ENCODE measurements at places on chromosomes 7 and 10.

- DNase-seq, result no peak
These were observed 81.2 kb downstream of the CTBP2 start for GRCh38 chr10:125079091-125079600.

GRCh38 chr7:149316606-149317005 lies 54.6 kb downstream of the ZNF783 start:
- no peak for DNase-seq

DNA sequence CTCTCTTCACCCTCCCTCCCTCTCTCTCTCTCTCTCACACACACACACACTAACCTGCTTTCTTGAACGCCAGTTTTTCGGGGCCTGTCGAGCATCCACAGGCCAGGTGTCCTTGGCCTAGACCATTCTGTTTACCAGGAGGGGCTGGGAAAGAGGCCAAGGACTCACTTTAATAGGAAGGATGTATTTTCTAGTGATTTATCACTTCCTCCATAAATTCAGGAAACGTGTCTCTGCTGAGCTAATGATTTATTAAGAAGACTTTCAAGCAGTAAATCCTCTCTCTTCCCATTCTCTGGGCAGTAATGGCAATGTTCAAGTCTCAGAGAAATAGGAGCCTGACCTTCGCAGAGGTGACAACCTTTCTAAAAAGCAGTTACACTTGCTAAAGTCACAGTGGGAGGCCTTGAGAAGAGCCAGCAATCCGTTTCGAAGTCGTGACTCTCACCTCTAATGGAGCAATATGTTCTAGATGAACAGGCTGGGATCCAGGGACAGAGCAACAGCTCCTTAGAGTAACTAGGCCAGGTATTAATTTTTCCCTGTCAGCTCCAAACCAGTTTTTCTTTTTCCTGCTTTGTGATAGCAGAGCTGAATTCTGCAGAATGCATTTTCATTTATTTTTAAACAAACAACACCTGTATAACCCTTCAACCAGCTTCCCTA lies 1357.5 kb upstream of the SORCS1 start:
- no peak for DNase-seq

DNA sequence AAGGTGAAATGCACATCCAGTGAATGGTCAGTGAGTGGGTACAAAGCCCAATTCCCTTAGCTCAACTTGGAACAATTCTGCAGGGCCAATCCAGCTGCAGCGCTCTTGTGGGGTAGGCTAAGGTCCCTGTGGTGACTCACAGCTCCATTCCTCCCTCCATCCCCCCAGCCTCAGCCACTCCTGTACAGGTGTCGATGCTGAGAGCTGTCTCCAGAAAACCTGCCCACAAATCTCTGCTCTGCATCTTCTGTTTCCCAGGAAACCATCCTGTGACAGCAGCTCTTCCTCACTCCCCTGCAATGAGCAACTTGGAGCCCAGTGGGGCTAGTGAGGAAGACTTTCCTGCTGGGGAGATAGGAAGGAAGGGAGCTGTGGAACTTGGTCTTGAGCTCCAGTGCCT lies 244.7 kb upstream of the GPR26 start:
- DNase-seq, result no peak

- DNase-seq, result no peak
These were observed 34.1 kb downstream of the LRRC20 start for GRCh38 chr10:70348228-70348850.

GRCh38 chr7:24975644-24976260 lies 4.2 kb downstream of the OSBPL3 start:
- DNase-seq, result no peak

GRCh38 chr7:157851501-157852067 lies 514.8 kb downstream of the DNAJB6 start:
- peak; percentile 52 for DNase-seq

DNA sequence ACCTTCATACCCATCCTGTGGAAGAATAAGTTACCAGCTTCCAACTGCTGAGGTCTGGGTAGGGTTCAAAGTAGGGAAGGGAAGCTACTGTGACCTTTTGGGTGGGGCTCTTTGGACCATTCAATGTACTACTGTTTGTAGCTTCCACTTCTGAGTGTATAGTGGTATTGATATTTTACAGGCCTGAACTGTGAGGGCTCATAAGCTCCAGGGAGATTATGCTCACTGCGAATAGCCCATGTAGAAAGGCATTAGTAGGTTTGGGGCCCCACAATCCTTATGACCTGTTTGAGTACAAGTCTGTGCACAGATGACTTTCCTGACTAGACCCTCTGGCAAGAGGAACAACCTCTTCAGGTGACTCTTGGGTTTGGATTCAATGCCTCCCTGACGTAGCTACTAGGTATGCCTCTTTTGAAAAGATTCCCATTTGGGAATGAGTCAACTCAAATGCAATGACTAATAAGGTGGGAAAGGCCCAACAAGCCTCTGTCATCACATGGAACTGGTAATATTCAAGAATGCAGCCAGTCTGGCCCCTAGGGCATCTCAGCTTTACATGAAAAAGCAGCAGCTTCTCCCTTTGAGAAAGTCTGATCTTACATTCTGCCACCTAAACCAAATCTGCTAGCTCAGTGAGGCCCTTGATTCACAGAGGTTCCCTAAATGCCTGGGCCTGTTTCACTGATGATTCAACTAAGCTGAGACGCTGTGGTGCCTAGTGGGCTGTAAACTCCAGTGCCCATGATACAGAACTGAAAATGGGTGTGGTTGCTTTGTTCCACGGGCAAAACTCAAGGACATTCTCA lies 79.8 kb downstream of the ABI1 start:
- no peak for DNase-seq

DNA sequence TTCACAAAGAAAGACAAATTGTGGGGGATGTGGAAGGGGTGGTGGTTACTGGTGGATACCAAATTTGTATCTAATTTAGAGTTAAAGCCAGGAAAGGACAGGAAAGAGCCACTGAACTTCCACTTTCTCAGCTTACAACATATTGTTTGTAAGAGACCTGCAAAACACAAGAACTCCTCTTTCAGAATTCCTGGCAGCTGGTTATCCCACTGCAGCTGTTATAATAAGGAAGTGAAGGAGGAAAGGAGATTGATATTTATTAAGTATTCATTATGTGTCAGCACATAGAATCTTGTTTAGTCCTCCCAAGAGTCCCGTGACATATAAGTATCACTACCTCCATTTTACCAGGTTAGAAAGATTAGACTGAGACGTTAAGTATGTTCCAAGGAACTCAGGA lies 481.7 kb downstream of the PHTF2 start:
- DNase-seq, result no peak

DNA sequence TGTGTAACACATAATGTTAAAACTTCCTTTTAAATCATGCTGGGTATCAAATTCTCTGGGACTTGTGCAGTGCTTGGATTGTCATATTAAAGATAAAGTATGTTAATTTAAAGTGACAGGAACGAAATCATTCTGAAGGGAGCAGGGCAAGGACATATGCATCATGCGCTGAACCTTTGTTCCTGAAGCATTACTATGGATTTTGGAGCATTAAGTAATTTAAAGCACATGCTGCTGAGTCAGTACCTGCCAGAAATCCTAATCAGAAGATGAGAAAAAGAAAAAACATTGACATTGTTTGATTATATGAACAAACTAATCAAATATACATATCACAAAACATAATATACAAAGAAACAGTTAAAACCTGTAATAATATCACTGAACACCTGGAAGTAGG lies 101.4 kb downstream of the MICU1 start:
- DNase-seq, result no peak

DNA sequence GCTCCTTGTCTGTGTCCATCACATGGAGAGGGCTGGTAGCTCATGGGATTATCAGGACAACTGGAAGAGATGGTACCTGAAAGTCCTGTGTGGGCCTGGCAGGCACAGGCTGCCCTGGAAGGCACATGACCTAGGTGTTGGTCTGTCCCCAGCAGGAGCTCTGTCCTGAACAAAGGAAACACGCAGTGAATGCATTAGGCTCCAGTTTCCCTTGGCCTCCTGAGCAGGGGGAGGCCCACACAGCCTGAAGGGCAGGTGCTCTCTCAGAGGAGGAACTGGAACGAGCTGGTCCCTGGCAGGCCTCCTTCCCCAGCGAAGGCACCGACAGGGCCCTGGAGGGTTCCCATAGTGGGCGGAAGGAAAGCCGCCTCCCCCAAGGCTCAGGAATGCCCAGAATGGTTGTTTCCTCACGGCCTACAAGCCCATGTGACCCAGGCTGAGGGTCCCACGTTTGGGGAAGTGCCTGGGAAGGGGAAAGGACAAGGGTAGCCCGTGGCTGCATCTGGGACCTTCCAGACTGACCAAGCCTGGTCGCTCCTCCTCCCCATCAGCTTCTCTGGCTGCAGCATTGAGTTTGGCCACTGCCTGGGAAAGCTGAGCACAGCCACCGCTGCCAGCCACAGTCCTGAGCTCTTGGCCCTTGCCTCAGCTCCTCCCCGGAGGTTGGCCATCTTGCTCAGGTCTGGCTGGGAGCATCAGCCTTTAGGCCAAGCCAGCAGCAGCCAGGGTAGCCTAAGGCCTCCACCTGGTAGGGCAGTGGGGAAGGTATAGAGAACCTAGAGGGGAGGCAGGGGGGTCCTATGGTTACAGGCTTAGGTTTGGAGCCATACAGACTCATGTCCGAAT lies 21.8 kb downstream of the CXCL12 start:
- no peak for DNase-seq

- no peak for DNase-seq
These were observed 33.4 kb downstream of the CCM2 start for GRCh38 chr7:45033261-45033930.

DNA sequence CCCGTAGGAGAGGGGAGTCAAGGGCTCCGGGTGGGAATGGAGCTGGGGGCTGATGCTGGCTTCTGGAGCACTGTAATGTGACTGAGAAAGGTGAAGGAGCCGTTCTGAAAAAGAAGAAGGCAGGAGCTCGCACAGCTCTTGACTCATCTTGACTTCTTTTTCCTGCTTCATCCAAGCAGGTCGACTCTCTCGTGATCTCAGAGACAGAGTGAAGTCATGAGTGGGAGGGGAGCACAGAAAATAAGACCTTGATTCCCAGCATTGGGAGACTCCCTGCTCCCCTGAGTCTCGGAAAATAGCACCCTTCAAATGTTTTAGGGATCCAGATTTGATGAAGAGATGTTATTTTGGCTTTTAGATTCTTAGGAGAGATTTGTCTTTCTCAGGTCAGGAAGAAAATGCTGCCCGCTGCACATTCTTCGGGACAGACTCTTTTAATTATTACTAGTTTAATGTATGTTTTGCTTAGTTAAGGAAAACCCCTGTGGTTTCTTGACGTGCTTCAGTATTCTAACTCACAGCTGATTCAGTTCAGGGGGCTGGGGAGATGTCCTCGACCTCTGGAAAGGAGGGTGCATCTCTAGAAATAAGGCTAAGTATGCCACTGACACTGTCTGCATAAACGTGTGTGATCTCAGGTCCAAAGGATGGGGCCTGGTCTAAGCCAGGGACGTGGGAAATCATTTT lies 34.1 kb downstream of the EGFR start:
- DNase-seq, result no peak

DNA sequence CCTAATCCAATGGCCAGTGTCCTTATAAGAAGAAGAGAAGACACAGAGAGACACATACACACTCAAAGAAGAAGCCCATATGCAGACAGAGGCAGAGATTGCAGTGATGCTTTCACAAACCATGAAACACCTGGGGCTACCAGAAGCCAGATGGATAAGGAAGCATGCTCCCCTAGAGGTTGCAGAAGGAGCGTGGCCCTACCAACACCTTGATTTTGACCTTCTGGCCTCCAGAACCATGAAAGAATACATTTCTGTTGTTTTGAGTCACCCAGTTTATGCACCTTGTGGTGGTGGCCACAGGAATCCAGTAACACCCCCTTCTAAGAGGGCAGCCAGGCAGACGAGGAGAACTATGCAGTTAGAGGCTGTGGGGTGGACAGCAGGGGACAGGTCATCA lies 43.5 kb downstream of the AOC1 start:
- no peak for DNase-seq

DNA sequence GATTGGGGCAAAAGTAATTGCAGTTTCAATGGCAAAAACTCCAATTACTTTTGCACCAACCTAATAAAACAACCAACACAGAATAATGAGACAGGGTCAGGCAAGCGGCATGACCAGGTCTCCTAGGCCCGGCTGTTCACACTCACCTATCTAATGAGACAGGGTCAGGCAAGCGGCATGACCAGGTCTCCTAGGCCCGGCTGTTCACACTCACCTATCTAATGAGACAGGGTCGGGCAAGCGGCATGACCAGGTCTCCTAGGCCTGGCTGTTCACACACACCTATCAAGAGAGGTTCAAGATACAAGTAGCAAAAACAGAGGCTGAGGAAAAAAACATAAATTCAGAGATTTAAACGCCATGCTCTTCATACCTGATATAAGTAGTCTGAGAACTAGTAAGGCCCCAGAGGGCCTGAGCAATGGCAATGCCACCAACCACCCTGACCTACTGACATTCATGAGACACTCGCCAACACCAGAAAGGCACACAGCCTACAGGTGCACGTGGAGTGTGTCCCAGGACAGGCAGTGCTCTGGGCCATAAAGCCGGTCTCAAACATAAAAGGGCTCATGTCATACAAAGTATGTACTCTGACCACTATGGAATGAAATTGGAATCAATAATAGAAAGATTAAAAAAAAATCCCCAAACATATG lies 40.6 kb upstream of the NCAPG2 start:
- no peak for DNase-seq

DNA sequence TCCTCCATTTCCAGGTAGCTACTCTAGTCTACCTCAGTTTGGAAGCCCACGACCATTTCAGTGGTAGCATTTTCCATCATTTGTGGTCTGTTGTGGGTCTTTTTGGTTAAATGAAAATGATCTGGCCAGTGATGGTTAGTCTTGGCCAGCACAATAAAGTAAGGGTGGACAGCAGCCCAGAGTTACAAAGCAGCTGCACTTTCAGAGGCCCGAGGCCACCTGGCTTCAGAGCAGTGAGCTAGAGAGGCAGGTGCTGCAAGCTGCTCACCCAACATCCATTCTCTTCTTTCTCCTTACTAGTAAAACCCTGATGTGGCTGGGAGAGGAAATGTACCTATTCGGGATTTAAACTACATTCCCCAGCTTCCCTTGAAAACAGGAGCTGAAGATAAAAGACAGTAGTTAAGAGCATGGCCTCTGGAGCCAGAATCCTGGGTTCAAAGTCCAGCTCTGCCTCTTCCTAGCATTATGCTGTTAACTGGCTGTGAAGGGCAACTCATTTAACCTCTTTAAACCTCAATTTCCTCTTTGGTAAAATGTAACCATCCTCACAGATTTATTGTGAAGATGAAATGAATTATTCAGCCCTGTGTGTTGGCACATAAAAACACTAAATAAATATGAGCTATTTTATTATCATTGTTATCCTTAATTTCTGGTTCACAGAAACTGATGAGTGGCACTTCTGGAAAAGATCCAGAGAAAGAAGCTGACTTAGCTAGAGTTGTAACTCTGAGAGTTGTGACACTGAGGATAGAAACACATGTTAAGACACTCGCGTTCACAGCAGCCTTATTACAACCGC lies 517.4 kb downstream of the PARD3 start:
- no peak for DNase-seq

DNA sequence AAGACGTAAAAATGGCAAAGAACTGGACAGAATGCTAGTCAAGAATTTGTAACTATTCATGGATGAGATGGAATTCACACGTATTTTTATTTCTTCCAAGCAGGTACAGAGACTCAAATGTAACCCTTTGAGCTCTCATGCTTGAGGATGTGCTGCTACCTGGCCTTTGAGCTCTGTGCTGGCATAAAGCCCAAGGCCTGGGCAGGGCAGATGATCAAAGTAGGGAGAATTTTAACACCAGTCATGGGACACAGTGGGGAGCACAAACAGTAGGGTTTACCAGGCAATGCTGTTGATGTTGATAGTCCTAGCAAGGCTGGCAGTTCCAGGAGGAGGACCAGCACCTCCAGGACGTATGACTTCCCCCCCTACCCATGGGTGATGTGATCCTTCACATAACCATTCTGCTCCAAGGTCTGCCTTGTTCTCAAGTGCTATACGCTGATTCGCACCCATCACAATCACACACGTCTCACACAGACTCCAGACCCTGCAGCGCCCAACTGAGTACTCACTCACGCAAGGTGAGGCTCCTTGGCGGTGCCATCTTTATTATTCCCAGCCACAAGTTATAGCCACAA lies 48.6 kb upstream of the DLG5 start:
- DNase-seq, result no peak
